ENCODE measurements at places on chromosomes 12 and 14.

GRCh38 chr12:84986586-84986985, 49.5 kb downstream of the TSPAN19 start:
- DNase-seq, result no peak

GRCh38 chr14:48584031-48584430, 908.6 kb upstream of the MDGA2 start:
- no peak for DNase-seq

DNA sequence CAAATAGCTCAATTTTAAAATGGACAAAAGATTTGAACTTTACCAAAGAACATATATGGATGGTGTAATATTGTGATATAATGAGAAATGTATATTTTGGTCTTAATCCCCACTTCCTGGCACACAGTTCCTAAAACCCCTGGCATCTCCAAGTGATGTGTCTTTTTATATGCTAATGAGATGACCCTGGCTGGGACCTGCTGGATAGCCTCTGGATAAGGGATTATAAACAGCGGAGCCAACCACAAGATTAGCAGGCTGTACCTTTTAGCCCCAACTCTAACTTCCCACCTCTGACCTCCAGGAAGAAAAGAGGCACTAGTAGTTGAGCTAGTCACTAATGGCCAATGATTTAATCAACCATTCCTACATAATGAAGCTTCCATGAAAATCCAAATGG, 130.0 kb downstream of the DPF3 start:
- no peak for DNase-seq

GRCh38 chr12:93176610-93177126, 201.1 kb upstream of the NUDT4 start:
- no peak for DNase-seq

DNA sequence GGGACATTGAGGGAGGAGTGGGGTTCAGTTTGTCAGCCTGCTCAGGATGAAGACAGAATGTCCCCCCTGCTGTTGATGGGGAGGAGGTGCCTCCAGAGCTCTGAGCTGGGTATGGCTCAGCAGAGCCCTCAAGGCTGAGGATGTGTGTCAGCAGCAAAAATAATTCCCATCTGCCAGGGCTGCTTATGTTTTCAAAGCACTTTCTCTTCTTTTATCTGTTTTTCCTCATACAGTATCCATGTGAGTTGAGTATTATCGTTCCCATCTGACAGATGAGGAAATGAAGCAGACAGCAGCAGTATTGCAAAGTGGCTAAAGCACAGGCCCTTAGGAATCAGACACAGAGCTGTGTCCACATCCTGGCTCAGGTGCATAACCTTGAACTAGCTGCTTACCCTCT, 94.1 kb downstream of the SLC8A3 start:
- DNase-seq, result no peak

Data from D721Med (cell line).